ENCODE measurements at places on chromosomes 11 and 22. TPM values are rescaled to one million over a fixed set of nuclear protein-coding genes. Genes with fewer than 3 reads are reported as not detected.

GRCh38 chr22:37431801-37432707 is 4.8 kb upstream of the ELFN2 start:
- H3K27me3 ChIP-seq: no peaks in the 10 kb centered on the region
- no peaks in the 10 kb centered on the region for H3K36me3 ChIP-seq
- no peak overlapping the region for H3K27ac ChIP-seq
- no peak overlapping the region for H3K4me3 ChIP-seq

DNA sequence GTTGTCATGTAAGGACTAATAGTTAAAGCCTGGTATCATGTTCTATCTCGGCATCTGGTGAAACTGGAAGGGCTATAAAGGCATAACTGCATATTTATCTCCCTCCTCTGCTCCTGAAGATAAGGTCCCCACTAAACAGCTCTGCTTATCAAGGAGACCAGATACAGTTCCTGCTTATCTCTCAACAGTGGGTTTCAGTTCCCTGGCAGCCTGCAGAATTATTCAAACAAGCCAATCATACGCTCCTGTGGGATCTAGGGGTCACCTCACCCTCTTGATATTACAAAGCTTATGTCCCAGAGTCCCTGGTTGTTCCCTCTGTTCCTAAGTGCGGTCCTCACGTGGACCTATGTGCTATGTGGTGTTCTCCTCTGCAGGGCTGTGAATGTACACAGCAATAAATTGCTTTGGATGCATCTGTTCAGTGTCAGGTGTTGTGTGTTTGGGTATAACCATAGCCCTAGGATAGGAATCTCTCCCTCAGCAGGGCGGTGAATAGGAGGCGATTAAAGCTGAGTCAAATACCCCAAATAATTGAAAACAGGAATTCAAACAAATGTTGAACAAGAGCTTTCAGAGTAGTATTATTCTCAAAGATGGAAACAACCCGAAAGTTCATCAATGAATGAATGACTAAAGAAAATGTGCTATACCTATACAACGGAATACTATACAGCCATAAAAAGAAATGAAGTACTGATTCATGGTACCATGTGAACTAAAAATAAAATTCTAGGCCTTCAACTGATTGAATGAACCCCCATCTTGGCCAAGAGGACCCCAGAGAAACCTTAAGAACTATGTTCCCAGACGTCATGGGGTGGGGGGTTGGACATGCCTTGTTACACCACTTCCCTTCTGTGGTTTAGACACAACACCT is 3.1 kb upstream of the OOSP4A start:
- no peak overlapping the region for H3K4me3 ChIP-seq
- no peaks in the 10 kb centered on the region for H3K4me1 ChIP-seq
- no peak overlapping the region for H3K27ac ChIP-seq
- H3K36me3 ChIP-seq: no peaks in the 10 kb centered on the region

Gene IGF2
- 172 TPM for total RNA-seq

DNA sequence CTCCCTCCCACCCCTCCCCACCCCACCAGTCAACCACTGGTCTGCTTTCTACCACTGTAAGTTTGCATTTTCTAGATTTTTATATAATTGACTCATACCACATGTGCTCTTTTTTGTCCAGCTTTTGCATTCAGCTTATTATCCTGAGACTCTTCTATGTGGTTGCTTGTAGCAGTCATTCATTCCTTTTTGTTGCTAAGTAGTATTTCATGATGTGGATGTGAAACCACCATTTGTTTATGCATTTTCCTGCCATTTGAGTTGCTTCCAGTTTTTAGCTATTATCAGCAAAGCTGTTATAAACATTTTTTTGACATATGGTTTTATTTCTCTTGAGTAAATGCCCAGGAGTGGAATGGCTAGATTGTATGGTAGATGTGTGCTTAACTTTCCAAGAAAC is 77.0 kb upstream of the FGF3 start:
- DNase-seq: no peak
- no peak overlapping the region for H3K4me3 ChIP-seq
- H3K36me3 ChIP-seq: no peaks in the 10 kb centered on the region

Gene ART5
- total RNA-seq: 3.8 TPM

DNA sequence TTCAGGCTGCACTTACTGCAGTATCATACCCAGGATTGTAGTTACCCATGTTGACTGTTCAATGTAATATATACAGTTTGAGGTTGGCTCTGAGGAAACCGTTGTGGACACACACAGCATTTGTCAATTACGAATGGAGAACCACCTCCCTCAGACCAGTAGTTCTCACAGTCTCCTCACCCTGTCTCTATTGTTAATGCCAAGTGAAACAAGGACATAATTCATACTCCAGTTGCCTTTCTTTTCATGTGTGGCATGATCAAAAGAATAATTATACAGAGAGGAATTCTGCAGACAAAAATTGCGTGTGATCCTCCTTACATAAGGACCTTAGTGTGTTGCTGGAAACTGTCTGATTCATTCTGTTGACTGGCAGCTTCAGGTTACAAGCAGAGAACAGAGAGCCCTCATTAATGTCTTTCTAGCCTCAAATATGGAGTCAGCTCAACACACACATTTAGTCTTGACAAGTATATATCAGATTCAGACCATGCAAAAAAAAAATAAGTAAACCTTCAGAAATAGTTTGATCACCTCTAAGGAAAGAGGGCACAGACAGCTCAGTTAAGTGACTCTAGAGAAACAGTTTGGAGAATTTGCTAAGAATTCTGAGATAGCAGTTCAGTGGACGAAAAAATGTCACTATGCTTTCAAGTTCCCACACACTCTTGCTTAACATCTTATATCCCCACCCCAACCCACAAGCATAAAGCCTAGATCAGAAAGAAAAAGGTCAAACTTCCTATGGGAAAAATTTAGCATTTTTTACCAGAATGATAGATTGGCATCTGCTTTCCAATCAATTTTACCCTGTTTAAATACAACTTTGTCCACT is 96.1 kb downstream of the MAML2 start:
- no peak for DNase-seq
- no peak overlapping the region for H3K4me3 ChIP-seq
- H3K4me1 ChIP-seq: no peaks in the 10 kb centered on the region
- no peak overlapping the region for H3K27ac ChIP-seq
- no peaks in the 10 kb centered on the region for H3K36me3 ChIP-seq

DNA sequence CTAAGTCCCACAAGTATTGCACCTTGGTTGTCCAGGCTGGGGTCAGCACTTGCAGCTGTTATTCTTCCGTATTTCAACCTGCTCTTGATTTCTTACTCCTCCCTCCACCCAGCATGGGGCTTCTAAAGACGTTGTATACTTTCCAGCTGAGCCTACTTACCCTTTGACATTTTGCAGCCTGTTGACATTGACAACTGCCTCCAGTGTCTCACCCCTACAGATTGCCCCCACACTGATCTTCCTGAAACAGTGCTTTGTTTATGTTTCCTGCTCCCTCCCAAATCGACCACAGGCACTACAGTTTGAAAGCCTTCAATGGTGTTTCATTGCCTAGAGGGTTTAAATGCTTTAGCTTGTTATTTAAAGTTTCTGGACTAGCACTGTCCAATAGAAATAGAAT is 56.6 kb downstream of the FAM83F start:
- no peaks in the 10 kb centered on the region for H3K36me3 ChIP-seq
- H3K4me1 ChIP-seq: peaks cover 13% of the 10 kb centered on the region
- H3K4me3 ChIP-seq: no peak overlapping the region
- no peak for DNase-seq
- no peaks in the 10 kb centered on the region for H3K27me3 ChIP-seq
